T1000 (cell line): ENCODE measurements at places on chromosomes 11 and 22.

GRCh38 chr11:92595052-92595451 lies 370.4 kb downstream of the FAT3 start:
- no peak for DNase-seq

DNA sequence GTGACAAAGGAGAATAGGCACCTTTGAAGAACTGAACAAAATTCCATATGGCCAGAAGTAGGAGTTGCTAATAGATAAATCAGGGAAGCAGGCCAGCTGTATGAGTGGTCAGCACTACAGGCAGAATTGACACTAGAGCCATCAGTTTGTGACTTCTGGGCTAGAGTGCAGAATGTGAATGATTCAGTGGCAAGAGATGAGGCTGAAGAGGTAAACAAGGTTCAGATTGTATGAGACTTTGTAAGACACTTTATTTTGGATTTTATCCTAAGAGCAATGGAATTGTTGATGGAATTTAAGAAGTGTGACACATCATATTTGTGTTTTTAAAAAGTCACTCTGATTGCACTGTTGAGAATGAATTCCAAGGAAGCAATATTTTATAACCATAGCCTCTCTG lies 12.9 kb downstream of the BIRC3 start:
- no peak for DNase-seq

DNA sequence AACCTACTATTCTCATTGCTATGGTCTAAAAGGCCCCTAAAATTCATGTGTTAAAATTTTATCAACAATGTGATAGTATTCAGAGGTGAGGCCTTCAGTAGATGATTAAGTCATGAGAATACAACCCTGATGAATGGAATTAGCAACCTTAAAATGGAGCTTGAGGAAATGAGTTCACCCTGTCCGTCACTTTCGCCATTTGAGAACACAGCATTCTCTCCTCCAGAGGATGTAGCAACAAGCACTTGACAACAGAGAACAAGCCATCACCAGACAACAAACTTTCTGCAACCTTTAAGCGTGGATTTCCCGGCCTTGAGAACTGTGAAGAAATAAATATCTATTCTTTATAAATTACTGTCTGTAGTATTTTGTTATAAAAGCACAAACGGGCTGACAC lies 197.0 kb downstream of the SBF2 start:
- DNase-seq = no peak

DNA sequence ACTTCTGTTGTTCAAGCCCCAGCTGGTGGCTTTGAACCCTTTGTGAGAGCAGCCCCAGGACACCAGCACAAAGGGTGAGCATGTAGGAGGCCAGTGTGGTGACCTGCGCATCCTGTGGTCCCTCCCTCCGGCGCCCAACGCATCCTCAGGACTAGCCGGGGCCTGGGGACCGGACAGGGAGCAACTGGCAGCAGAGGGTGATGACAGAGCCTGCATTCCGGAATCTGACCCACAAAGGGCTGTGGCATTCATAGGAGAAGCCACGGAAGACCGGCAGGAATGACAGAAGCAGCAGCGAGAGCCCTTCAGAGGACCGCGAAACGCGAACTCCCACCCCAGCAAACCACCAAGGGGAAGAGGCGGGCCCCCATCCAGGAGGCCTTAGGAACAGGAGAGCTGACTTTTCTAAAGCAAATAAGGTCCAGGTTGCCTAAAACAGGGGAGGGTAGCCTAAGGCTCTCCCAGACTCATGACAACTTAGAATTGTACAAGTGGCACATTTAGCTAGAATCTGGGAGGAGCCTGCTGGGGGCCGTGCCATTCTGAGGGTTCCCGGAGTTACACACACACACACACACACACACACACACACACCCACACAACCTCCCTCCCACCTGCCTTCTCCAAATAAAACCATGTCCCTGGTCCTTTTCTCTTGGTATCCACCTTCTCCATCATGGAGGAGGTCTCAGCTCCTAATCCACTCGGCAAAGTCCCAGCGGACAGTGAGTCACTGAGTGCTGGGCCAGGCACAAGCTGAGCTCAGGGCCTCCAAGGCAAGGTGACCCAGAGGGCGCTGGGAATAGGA lies 232.7 kb downstream of the CTTN start:
- no peak for DNase-seq

DNA sequence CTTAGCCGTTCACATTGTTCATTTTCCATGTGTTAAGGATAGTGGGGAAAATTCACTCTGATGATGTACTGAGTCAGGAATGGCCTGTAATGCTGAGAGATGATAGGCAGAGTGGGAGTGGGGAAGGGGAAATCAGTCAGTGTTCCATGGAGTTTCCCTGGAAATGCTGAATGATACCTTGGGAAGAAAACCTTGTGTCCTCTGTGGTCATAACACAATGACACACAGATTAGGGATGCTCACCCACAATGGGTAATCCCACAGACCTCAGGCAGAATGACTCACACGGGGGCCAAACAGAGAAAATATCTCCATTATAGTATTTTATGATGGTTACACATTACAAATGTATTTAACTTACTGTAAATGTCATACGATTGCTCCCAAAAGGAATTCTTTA lies 118.0 kb downstream of the SNX19 start:
- peak; percentile 57 for DNase-seq

DNA sequence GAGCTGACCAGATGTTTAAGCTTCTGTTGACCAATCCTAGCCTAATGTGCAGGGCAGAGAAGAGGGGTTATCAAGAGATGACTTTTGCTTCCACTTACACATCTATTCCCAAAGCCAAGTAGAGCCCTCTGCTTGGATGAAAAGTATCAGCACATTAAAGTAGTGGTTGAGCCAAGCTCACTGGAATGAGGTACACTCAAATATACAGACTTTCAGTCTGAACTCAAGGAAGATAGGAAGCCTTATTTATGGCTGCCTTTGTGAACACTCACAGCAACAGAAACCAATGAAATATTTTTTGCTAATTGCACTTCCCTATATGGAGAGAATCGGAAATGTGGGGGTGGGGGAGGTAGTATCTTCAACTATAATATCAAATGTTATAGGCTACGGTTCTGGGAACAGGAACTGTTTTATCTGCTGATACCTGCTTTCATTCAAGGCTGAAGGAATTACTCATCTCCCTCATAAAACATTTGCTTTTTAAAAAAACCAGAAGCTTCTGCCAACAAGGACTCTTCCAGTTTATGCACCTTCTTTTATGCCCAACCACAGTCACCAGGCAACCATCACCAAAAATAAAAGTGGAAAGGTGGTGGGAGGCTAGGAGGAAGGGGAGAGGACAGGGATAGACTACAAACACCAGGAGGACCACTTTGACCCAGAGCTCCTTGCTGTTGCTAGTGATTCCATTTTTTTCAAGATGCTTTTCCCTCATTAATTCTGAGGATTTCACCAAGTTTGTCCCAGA lies 91.2 kb downstream of the CLPB start:
- no peak for DNase-seq

GRCh38 chr11:109138196-109138595 lies 283.8 kb upstream of the C11orf87 start:
- DNase-seq = no peak

- DNase-seq = no peak
Measured at GRCh38 chr22:21857481-21857914, 9.9 kb downstream of the MAPK1 start.

DNA sequence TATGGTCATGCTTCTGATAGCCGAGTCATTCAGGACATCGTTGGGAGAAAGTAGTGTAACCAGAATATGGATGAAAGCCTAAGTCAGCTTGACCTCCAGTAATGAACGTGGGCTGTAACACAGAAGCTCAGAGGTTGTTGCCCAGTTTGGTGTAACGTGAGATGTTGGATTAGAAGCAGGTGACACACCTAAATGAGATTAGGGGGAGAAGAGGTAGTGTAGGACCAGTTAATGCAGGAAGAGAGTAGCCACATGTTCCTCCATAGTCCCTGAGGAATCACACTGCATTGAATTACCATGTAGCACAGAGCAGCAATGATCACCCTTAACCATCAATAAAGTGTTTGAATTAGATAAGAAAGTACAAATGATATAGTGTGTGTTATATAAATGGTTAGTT lies 20.4 kb downstream of the FBXO7 start:
- no peak for DNase-seq

GRCh38 chr11:70913715-70914231 lies 338.6 kb downstream of the SHANK2 start:
- DNase-seq = no peak

DNA sequence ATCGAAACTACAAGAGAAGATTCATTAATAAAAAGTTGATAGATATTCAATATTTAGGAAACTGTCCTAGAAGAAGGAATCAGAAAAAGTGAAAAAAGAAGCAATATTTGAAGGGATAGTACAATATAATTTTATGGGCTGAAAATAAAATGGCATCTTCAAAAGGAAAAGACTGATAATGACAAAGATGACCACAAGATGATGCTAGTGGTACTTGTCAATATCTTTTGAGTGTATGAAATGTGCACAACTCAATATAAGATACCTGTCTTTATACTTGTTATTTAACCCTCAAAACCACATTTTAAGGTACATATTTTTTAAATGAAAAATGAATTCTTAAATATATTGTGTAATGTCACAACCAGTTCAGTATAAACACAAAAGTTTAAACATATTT lies 1059.6 kb upstream of the RAG2 start:
- DNase-seq = no peak

DNA sequence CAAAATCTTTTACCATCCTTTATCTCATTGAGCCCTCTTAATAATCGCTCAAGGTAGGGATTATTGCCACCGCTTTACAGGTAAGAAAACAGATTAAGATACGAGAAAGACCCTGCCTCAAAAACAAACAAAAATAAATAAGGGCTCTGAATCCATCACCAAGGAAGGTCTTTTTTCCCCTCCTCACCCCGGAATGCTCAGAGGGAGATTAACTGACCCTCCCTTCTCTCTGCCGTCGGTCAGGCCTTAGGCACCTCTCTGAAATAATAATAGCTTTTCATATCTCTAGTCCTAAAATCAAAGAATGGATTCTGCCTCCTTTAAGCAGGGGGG lies 620 bp upstream of the ATG2A start:
- DNase-seq = no peak

- DNase-seq = no peak
Measured at GRCh38 chr22:27385261-27385998, 416.1 kb downstream of the MN1 start.

DNA sequence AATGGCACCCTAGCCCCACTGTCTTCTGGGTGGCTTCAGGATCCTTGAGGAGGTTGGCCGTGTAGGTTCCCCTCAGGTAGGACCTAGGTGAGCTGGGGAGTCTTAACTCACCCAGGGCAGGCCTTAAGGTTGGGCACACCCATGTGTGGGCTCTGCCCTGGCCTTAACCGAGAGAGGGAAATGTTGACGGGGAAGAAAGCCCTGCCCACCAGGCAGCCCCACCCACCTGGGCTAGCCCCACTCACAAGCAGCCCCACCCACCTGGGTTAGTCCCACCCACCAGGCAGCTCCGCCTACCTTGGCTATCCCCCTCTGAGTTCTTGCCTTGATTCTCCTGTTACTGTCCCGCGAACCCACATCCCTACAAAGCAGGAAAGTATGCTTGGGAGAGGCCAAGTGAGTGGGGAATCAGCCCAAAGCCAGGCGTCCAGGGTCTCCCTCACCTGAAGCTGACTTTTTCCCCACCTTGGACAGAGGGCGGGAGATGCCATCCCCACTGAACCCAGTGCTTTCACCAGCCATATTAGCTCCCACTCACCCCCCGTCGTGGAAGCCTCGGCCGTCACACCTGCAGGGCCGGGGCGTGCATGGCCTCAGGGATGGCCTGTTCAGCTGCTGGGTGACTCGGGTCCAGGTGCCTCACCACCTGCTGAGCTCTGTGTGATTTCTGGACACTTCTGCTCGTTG lies at the start of gene MYEOV:
Gene MYEOV, plus strand, starts transcription at position 337 of the 687 bp plus-strand sequence. CDS start 1,200 bp downstream, outside the sequence.
- peak; percentile 89 for DNase-seq

- DNase-seq = no peak
Measured at GRCh38 chr11:102266099-102266498, 51.2 kb upstream of the BIRC3 start.

DNA sequence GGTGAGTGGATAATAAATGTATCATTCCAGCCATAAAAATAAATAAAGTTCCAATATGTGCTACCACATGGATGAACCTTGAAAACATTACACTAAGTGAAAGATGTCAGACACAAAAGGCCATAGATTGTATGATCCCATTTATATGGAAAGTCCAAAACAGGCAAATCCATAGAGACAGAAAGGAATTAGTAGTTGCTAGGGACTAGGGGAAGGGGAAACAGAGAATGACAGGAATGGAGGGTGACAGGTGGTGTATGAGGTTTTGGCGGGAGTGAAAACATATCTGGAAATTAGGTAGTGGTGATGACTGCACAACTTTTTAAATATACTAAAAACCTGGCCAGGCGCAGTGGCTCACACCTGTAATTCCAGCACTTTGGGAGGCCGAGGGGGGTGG lies 15.2 kb upstream of the CARD10 start:
- no peak for DNase-seq

- DNase-seq = no peak
Measured at GRCh38 chr11:67213178-67213621, 53.1 kb upstream of the GRK2 start.

DNA sequence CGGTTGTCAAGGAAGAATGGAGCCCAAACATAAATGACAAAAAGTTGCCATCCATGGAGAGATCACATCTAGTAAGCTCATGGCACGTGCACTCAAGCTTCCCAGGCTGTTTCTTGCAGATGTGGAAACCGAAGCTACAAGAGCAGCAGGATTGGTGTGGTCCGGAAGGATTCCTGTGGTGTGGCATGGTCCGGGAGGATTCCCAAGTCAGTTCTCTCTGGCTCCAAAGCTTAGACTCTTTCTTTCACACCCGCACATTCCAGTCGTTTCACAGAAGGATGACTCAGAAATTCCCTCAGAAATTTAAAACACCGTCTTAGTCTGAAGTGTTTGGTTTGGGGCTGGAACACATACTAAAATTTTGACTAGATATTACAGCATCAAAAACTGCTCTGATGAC lies 78.0 kb upstream of the DRD2 start:
- no peak for DNase-seq

GRCh38 chr22:22940961-22941605 lies 53.5 kb downstream of the IGLL5 start:
- DNase-seq = no peak

DNA sequence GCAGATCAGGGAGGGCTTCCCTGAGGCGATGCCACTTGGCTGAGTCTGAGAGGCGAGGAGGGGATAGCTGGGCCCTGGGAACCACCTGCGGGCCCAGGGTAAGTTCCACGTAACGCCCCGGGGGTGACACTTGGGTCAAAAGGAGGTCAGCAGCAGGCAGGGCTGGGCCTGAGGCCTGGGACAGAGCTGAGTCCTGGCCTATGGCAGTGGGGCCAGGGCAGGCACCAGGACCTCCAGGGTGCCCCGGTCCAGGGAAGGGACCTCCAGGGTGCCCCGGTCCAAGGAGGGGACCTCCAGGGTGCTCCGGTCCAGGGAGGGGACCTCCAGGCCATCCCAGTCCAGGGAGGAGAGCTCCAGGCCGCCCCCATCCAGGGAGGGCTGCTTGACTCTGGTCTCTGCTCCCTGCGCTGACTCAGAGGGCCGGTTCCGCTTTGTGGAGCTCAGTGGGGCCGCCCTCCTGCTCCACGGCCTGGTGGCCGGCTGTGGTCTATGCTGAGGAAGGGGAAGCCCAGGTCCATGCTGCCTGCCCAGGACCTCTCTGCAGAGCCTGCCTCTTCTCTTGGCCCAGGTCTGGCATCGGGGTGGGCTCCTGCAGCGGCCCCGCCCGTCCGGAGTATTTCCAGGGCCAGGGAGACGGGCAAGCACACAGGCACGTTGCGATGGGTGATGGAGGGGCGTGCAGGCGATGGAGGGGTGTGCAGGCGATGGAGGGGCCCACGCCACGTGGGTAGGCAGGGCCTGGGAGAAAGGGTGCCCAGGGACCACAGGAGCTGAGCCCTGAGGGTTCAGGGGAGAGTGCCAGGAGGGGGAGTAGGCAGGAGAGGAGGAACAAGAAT lies 19.5 kb upstream of the WNT7B start:
- no peak for DNase-seq

- DNase-seq = peak; percentile 75
Measured at GRCh38 chr22:32695451-32695891, 106.0 kb upstream of the TIMP3 start.

GRCh38 chr22:37515901-37516300 lies 3.3 kb downstream of the CARD10 start:
- DNase-seq = no peak
